Liver (tissue), 10 donors: ENCODE measurements at places on chromosomes 2 and 18. TPM values are rescaled to one million over a fixed set of nuclear protein-coding genes. Genes with fewer than 3 reads are reported as not detected.

The TLX2 gene
- total RNA-seq, result not detected

DNA sequence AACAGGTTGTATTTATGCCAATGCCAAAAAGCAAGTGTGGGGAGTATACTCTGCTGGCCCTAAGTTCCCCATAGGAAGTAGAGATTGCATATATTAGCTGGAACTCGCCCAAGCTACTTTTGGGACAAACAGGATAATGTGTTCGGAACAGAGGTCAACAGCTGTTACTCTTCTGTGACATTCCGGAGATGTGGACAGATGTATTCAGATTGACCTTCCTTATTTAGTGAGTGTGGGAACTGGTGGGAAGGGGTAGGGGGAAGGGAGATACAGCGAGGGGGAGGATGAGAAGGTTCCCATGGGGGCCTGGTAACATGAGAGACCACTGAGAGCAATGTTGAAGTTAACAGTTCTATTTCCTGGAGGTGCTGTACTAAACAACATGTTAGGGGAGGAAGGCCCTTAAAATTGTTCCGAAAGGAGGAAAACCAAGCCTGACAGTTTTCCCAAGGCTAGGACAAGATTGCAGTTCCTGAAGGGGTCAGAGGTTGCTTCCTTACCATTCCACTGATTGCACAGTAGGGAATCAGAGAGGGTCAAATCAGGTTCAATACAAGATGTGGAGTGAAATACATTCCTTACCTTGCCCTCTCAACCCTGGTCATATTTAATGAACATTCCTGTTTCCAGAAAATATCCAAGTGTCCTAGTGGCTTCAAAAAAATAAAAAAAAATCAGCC, 14.3 kb upstream of the CD28 start:
- no peaks in the 10 kb centered on the region for H3K36me3 ChIP-seq
- peak overlapping the region; percentile 15 for H3K27ac ChIP-seq
- H3K4me3 ChIP-seq, result no peak overlapping the region

DNA sequence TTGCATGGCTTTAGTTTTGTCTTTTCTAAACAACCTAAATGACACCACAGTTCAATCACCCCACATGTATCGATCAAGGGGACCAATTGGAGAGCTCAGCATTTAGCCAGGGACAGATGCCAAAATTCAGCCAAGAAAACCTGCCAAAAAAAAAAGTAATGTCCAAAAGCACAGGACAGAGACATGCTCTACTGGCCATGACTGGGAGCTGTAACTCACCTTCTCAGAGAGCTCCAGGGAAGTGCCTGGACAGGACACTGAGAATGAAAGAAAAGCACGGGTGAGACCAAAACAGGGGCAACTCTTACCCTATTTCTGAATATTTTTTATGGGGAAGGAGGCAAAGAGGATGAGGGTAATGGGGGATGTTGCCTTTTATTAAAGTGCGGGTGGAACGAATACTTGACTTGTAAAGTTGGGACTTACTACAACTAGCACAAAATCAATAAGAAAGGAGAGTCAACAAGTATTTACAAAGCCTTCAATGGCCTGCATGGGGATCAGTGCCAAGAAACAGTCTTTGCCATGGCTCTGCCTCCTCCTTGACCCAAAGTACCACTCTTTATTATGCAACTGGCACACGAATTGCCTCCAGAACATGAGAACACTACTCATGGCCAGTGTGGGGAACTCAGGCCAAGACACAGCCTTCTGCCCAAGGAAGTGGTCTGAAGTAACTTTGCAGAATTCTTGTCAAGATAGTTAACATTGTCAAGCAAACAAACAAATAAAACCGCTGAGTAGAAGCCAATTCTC, 72.9 kb upstream of the HK2 start:
- no peak for DNase-seq
- no peaks in the 10 kb centered on the region for H3K27me3 ChIP-seq
- H3K27ac ChIP-seq, result no peak overlapping the region
- H3K36me3 ChIP-seq, result no peaks in the 10 kb centered on the region
- H3K4me3 ChIP-seq, result no peak overlapping the region

GRCh38 chr18:12254136-12254819, at the start of gene CIDEA:
Gene CIDEA, plus strand, starts transcription at chr18:12254361. Its CDS starts 23 bp downstream, at chr18:12254384.
- no peaks in the 10 kb centered on the region for H3K36me3 ChIP-seq
- H3K4me1 ChIP-seq, result peaks cover 6% of the 10 kb centered on the region
- no peak within 1 kb of the TSS for H3K4me3 ChIP-seq
- no peak for DNase-seq
- no peak within 1 kb of the TSS for H3K27ac ChIP-seq
